Neural crest cell (in vitro differentiated cells): ENCODE measurements at places on chromosomes 3 and 15. TPM values are rescaled to one million over a fixed set of nuclear protein-coding genes. Genes with fewer than 3 reads are reported as not detected.

DNA sequence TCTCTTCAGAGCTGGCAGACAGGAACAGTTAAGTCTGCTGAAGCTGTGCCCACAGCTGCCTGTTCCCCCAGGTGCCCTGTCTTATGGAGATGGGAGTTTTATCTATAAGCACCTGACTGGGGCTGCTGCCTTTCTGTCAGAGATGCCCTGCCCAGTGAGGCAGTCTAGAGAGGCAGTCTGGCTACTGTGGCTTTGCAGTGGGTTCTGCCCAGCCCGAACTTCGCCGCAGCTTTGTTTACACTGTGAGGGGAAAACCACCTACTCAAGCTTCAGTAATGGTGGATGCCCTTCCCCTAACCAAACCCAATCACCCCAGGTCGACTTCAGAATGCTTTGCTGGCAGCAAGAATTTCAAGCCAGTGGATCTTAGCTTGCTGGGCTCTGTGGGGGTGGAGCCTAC lies 91.2 kb downstream of the SLC25A26 start:
- no peak for DNase-seq

- DNase-seq: no peak
Measured at GRCh38 chr3:148763986-148764935, 63.4 kb upstream of the CPB1 start.

DNA sequence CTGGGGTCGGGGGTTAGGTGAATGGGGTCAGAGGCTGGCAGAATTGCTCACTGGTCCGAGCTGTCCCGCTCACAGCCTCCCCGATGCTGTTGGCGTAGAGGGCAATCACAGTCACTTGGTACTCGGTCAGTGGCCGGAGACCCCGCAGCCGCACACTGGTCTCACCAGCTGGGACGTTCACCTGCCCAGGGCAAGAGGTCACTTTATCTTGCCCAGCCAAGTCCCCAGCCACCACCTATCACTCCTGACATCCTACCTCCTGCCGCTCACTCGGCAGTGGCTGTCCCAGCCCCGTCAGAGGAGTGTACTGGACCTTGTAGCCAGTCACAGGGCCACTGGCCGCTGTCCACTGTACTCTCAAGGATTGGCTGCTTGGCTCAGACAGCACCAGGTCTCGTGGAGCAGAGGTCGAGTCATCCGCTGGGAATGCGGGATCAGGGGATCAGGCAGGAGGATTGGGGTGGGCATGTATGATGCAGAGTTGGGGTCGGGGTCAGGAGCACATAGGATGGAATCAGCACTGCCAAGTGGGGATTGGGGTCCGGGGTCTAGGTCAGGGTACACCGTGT lies 2.5 kb downstream of the COL7A1 start:
- no peak for DNase-seq

The SERPINI2 gene
- total RNA-seq: 0.56 and 0.86 TPM in 2 replicates
